ENCODE measurements at places on chromosomes 5 and 9.

DNA sequence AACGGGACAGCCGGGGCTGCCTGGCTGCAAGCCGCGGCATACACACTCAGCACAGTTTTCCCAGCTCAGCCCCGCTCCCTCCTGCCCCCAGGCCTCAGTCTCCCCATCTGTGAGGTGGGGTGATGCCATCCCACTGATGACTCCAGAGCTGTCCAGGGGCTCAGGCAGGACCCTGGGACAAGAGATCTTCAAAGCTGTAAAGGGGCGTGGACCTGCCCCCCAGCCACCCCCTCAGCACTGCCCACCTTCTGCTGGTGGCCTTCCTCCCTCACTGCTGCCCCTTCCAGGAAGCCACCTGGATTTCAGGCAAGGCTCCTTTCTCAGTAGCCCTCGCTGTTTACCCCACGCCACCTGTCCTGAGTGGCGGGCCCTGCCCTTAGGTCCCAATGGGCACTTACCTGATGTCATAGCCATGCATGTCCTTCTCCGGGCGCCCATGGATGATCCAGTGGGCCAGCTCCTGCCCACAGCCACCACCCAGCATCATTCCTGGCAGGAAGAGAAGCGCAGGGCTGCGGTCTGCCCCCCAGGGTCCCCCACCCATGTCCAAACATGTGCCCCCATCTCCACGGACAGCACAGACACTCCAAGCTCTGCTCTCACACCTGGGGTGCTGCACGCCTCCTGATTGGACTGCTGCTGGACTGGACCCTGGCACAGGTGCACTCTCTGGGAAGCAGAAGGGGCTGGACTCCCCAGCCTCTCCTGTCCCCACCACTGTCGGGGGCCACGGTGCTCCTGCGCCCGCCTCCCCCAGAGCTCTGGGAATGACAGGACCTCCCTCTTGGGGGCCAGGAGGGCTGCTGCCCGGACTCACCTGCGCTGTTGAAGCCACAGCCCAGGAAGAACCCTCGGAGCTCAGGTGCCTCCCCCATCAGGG is 25.7 kb downstream of the SARDH start:
- no peak for DNase-seq

GRCh38 chr9:132090771-132091170 is 11.1 kb upstream of the MED27 start:
- no peak for DNase-seq

DNA sequence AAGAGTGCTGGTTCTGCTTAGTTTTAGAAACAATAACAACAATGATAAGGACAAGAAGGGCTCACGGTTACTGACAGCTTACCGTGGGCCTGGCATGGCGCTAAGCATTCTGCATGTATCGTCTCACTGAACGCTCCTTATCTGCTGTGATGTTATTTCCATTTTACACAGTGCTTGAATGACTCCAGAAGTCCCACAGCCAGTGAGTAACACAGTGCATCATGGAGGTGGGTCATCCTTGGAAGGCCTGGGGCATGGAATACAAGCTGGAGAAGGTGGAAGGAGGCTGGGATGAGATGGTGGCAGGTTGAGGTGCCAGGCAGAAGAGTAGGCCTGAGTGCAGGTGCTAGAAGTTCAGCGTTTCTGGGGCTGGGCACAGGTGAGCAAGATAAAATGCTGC is 36.5 kb upstream of the FAT2 start:
- DNase-seq = no peak

DNA sequence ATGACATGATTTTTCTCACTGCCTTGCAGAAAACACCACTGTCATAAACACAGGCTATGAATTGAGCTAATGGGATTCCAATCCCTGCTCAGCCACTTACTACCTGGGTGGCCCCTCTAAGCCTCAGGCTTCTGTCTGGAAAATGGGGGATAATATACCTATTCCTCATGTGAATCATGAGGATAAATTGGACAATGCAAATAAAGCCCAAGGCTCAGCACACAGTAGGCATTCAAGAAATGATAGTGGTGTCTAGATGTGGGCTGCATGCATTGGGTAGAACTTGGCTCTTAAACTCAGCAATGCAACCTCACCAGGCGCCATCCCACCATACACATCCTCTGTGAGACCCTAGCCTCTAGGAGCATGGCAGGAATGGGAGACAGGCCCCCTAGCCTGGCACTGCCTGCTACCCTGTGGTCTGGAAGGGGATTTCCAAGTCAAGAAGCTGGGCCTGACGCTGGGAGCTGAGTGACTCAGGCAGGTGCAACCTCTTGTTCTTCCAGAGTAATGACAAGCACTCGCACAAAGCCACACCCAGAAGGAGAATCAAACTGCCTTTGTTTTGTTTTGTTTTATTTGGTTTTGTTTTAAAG is 2.3 kb upstream of the TNIP1 start:
- no peak for DNase-seq

DNA sequence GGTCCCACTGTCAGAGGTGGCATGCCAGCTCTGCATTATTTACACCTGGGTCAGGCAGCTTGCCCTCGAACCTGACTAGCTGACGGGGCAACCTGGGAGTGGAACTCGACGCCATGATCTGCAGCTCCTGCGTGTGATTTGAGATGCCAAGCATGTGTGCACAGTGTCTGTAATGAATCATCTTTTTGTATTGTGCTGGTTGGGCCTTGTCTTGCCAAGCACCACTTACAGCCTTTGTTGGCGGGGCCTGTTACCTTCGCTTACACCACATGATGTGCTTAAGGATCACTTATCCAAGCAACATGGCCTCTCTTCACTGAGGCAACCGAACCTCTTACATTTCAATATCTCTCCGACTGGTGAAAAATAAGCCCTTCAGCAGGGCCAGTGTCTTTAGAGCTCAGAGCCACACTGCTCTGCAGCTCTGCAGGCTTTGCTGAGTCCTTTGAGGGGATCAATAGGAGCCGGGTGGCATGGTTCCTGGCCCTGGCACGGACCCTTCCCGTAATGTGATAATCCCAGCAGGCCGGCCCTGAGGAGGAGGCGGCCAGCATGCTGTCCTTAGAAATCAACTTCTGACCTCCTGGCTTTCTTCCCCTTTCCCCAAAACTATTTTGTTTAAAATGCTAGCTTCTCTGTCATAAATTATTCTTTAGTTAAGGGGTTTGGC is 297.7 kb upstream of the CD180 start:
- DNase-seq = peak; percentile 67

DNA sequence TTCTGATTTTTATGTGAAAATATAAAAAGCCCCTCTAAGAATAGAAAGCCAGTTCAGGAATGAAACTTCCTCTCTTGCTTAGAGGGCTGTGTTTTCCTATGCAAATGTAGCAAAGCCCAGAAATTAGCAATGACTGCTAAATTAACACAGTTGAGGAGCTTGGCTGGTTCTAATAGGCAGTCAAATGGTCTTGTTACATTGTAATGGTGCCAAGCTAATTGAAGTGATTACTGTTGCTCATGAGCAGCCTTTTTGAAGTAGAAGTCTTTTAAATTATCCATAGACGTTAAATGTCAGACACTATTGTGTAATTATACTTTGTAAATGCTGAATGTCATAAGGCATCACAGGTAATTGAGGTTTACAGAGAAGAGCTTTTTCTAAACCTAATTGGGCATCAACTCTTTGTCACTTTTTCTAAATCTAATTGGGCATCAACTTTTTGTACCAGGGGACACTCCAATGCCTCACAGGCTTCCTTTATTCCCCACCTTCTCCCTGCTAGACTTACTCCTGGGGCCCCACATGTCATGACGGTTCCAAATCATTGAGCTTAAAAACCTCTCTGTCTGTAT is 229.1 kb downstream of the PSAT1 start:
- no peak for DNase-seq

GRCh38 chr5:139635606-139636206 is 12.4 kb upstream of the CXXC5 start:
- peak; percentile 77 for DNase-seq

GRCh38 chr5:141742866-141743851 is 61.1 kb upstream of the ARAP3 start:
- no peak for DNase-seq

DNA sequence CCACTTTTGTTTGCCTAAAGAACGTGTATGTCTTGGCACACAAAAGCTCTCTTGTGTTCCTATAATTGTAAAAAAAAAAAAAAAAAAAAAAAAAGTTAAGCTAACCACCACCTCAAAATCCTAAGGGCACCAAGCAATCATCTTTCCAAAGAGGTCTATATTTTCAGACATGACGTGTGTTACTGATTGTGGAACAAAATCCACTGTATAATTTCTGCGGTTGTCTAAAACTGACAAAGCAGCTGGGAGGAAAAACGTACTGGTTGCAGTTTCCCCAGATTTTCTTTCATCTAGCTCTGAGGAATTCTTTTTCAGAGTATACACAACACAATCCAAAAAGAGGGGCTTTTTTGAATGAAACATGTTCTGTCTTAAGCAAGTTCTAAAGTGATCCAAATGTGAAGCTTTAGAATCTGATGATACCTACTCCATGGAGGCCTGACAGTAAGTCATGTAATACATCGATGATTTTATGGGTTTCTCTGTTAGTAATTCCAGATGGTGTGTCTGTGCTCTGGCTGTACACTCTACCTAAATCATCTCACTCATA is 375.6 kb upstream of the NUDT12 start:
- DNase-seq = no peak

DNA sequence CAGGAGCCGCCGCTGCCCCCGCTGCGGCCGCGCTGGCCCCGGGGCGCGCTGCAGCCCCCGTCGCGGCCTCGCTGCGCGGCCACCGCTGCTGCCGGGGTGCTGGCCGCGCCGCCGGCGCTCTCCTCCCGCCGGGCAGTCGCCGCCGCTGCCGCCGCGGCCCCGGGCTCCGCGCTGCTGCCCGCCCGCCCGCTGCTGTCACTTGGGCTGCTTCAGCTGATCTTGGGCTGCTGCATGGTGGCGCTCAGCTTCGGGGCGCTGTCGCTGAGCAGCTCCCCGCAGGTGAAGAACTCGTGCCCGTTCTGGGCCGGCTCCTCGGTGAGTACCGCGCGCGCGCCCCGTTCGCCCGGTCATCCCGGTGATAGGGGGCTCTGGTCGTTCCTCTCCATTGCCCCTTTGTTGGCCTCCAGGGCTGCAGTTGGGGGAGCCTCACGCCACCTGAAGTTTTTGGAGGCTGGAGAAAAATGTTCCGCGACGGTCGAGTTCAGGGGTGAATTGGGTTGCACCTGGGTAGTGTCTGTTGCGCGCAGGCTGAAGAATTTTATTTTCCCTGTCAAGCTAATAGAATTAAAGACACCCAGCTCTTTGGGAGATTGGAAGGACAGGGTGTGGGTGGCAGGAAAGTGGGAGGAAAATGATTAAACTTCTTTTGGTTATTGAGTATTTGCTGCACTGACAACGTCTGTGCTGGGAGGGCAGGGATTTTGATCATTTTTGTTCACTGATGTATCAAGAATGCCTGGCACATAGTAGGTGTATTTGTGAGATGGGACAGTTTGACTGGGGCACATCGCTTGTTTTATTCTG is 596 bp downstream of the ENTREP1 start:
- no peak for DNase-seq

DNA sequence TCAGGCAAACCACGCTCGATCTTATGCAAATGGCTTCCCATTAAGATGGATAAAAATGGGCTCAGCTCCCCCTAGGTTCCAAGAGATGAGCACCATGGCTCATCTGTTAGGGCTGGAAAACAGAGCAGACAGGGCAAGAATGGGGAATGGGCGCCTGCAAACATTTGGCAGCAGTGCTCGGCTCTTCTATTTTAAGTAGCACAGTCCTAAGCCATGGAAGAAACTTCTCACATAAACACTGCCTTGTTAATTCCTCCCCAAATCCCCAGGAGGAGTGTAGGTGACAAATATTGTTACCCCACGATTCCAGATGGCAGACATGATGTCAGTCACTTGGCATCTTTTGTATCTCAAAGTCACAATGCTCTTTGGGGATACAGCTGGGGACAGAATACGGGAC is 221.8 kb downstream of the ICE1 start:
- DNase-seq = no peak
